ENCODE measurements at places on chromosomes 6 and 20.
A peak's percentile ranks its signal among the peaks of the same experiment; 100 is the strongest.

- DNase-seq: no peak
Observed at GRCh38 chr6:87832025-87832825, 130.2 kb upstream of the AKIRIN2 start.

- DNase-seq: no peak
Observed at GRCh38 chr6:34223381-34223955, 13.2 kb upstream of the HMGA1 start.

DNA sequence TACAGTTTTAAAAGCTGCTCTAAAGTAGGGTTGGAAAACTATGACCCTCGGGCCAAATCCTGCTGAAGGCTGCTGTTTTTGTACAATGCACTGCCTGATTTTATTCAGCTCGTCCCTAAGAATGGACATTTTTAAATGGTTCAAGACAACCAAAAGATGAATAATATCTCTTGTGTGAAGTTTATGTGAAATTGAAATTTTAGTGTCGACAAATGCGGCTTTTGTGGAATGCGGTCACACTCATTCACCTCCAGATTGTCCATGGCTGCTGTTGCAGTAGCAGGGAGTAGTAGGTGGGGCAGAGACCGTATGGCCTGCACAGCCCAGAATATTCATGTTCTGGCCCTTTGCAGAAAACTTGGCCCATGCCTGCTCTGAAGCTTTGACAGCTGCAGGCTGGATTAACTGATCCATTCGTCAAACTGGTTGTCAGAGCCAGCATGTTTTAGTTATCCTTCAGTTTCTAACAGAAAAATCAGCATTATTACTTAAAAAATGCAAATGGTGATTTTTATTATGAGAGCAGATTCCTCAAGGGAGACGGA lies 91.6 kb downstream of the PSMG4 start:
- DNase-seq: peak; percentile 37

- DNase-seq: peak; percentile 58
Observed at GRCh38 chr20:63161176-63161651, 54.7 kb downstream of the YTHDF1 start.

GRCh38 chr6:99850841-99851240 lies 143.2 kb downstream of the MCHR2 start:
- no peak for DNase-seq

DNA sequence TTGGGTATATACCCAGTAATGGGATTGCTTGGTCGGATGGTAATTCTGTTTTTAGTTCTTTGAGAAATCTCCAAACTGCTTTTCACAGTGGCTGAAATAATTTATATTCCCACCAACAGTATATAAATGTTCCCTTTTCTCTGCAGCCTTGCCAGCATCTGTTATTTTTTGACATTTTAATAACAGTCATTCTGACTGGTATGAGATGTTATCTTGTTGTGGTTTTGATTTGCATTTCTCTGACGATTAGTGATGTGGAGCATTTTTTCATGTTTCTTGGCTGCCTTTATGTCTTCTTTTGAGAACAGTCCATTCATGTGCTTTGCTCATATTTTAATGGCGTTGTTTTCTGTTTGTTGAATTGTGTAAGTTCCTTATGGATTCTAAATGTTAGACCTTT lies 641.6 kb downstream of the HACE1 start:
- no peak for DNase-seq

- DNase-seq: no peak
Observed at GRCh38 chr6:64258302-64258701, 622.7 kb downstream of the PHF3 start.

DNA sequence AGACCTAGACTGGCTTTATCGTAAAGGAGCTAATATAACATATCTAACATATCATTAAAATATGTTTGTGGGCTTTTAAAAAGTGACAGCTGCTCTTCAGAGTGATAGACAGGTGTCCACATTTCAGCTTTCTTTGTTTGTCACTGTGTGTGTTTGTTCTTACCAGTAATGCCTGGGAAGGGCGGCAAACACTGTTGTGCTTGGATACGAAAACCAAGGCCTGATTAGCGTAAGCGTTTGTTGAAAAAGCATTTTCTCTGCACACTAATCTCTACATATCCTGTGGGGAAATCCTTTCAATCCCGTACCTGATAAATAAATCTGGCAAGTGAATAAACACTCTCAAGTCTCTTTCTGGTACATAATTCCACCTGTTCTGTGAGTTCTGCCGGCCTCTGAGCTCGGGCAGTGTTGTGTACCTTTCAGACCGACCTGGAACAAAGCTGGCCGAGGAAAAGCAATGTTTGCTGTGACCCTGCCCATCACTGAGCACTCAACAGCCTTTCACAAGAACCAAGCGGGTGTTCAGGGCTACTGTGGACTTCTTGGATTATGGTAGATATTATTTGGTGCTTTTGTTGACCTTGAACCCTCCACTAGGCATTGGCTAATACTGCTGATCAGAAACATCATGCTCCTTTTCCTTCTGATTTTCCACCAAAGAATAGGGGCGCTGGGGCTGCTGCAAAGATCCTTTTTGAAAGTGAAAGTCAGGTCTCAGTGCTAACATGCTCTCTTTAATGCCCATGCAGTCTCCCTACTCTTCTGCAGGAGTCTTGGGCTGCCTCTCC lies 100.4 kb downstream of the CD83 start:
- DNase-seq: no peak

DNA sequence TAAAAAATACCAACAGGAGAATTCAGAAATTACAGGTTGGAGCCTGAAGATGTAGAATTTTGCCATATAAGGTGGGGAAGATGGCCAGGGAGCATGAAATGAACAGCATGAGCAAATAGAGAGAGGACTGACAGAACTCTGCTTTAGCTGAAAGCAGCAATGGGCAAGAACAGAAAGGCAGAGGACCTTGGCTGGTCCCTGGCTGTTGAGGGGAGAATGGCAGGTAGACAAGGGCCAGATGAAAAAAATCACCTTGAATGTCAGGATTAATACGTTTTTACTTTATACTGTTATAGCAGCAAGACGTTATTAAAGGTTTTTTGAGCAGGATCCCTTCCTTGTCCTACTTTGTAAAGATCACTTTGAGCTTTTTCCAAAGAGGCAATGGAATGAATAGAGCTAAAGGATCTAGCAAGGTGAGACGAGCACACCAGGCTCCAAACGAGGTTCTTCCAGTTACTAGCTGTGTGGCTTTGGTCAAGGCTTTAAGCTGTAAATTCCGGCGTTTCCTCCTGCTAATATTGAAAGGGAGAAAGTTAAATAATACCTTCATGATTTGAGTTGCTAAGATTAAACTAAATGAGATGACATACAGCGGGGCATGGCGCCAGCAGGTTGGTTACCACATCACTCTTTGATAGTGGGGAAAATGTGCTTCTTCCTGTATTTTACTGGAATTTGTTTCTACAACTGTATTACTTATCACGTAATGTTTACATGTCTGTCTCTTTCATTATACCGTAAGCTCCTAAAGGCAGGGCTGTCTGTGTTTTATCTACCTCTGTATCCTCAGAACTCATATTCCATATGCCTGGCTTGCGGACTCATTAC lies 776 bp downstream of the PPIL1 start:
- DNase-seq: no peak

- DNase-seq: no peak
Observed at GRCh38 chr6:72081871-72082270, 195.5 kb downstream of the RIMS1 start.

DNA sequence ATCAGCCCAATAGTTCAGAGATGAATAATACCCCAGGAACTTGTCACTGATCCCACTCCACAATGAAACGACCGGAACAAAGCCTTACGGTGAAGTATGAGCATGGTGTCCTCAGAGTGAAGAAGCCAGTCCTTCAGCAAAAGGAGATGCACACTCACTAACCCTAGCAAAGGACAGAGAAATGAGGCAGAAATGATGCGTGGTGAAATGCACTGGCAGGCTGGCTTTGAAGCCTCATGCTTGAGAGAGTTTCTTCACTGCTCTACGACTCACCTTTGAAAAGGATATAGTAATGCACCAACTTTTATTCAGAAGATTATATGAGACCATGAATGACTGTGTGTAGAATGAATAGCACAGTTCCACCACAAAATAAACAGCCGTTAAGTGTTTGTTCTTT lies 74.8 kb downstream of the PHACTR1 start:
- no peak for DNase-seq

All from posterior cingulate gyrus (tissue), 11 donors.